Neuronal stem cell (in vitro differentiated cells): ENCODE measurements at places on chromosomes 3 and 15.

GRCh38 chr3:142929890-142930289 is 33.6 kb downstream of the PAQR9 start:
- no peaks in the 10 kb centered on the region for H3K4me1 ChIP-seq
- H3K27me3 ChIP-seq, result no peaks in the 10 kb centered on the region
- H3K36me3 ChIP-seq, result no peaks in the 10 kb centered on the region
- DNase-seq, result no peak
- H3K27ac ChIP-seq, result no peak overlapping the region
- no peak overlapping the region for H3K4me3 ChIP-seq

DNA sequence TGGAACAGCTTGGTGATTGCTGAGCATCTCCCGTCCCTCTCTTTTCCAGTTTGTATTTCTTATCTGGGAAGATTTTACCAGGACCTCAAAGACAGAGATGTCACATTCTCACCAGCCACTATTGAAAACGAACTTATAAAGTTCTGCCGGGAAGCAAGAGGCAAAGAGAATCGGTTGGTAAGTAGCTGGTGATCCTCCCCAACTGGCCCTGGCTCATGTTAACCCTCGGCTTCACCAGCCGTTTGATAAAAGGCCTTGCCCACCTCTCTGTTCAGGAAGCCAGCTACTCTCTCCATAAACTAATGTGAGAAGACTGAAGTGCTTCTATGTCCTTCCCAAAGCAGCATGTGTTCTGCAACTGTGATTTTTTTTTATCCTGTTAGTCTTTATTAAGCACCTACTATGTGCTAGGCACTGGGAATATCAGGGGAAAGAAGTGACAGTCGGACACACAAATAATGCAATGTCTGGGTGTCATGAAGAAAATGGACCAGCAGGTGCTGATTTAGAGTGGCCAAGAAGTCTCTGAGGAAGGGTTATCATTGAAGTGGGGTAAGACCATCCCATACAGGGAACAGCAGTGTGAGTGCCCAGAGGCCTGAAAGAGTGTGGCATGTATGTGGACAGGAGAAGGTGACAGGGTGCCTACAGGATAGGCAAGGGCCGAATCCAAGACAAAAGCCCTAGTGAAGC is 1.2 kb downstream of the MANF start:
- no peak overlapping the region for H3K27ac ChIP-seq
- no peak for DNase-seq
- H3K27me3 ChIP-seq, result no peaks in the 10 kb centered on the region
- peaks cover 22% of the 10 kb centered on the region for H3K4me1 ChIP-seq
- peaks cover 47% of the 10 kb centered on the region for H3K36me3 ChIP-seq
- peak overlapping the region; percentile 66 for H3K4me3 ChIP-seq

DNA sequence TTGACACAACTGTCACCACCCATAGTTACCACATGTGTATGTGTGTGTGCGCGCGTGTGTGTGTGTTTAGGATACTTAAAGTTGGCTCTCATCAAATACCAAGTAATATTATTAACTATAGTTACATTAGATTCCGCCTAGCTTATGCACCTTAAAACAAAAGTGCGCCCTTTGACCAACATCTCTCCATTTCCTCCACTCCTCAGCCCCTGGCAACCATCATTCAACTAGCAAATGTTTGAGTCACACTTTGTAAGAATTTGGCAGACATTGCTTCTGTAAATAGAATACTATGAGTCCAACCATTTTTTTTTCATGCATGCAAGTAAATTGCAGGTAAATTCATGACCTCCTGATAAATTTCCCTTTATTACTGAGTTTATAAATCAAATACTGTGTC is 169.3 kb downstream of the GBE1 start:
- H3K36me3 ChIP-seq, result no peaks in the 10 kb centered on the region
- H3K4me1 ChIP-seq, result no peaks in the 10 kb centered on the region
- H3K27ac ChIP-seq, result no peak overlapping the region
- H3K27me3 ChIP-seq, result no peaks in the 10 kb centered on the region

- no peak overlapping the region for H3K4me3 ChIP-seq
- H3K4me1 ChIP-seq, result peaks cover 7% of the 10 kb centered on the region
- no peaks in the 10 kb centered on the region for H3K27me3 ChIP-seq
- DNase-seq, result no peak
- H3K27ac ChIP-seq, result no peak overlapping the region
- no peaks in the 10 kb centered on the region for H3K36me3 ChIP-seq
Measured at GRCh38 chr3:158771982-158772381, 29.9 kb upstream of the MFSD1 start.

DNA sequence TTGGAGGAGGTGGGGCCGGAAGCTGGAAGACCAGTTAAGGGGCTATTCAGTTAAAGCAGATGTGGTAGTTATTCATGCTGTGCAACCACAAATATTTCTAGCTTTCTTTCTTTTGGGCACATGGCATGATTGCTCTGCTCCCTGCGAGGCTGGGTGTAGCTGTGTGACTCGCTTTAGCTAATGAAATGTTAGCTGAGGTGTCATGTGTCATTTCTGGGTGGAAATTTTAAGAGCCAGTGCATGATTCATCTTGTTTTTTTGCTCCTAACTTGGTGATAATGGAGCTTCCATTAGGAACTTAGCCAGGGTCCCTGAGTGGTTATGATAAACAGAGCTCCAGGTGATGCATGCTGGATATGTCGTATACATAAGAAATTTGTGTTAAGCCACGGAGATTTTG is 300.6 kb downstream of the SATB1 start:
- H3K4me1 ChIP-seq, result no peaks in the 10 kb centered on the region
- H3K36me3 ChIP-seq, result no peaks in the 10 kb centered on the region
- no peaks in the 10 kb centered on the region for H3K27me3 ChIP-seq
- H3K27ac ChIP-seq, result no peak overlapping the region

GRCh38 chr3:99111235-99111634 is 209.7 kb upstream of the DCBLD2 start:
- H3K4me1 ChIP-seq, result no peaks in the 10 kb centered on the region
- H3K27ac ChIP-seq, result no peak overlapping the region

GRCh38 chr3:195583831-195584542 is at the start of gene APOD:
Gene APOD (minus strand): TSS chr3:195583940. CDS start chr3:195579461, 4,479 bp downstream.
- no peaks in the 10 kb centered on the region for H3K4me1 ChIP-seq
- H3K27ac ChIP-seq, result no peak within 1 kb of the TSS
- DNase-seq, result no peak

- DNase-seq, result no peak
- H3K4me3 ChIP-seq, result no peak overlapping the region
- peaks cover 19% of the 10 kb centered on the region for H3K4me1 ChIP-seq
- H3K27ac ChIP-seq, result no peak overlapping the region
- H3K36me3 ChIP-seq, result no peaks in the 10 kb centered on the region
Measured at GRCh38 chr3:117788061-117788460, 1078.5 kb downstream of the TUSC7 start.

GRCh38 chr15:80473286-80474223 is 69.4 kb downstream of the ARNT2 start:
- no peak for DNase-seq
- H3K27ac ChIP-seq, result no peak overlapping the region
- peaks cover 2% of the 10 kb centered on the region for H3K4me1 ChIP-seq
- no peaks in the 10 kb centered on the region for H3K27me3 ChIP-seq
- H3K36me3 ChIP-seq, result peaks cover 24% of the 10 kb centered on the region

DNA sequence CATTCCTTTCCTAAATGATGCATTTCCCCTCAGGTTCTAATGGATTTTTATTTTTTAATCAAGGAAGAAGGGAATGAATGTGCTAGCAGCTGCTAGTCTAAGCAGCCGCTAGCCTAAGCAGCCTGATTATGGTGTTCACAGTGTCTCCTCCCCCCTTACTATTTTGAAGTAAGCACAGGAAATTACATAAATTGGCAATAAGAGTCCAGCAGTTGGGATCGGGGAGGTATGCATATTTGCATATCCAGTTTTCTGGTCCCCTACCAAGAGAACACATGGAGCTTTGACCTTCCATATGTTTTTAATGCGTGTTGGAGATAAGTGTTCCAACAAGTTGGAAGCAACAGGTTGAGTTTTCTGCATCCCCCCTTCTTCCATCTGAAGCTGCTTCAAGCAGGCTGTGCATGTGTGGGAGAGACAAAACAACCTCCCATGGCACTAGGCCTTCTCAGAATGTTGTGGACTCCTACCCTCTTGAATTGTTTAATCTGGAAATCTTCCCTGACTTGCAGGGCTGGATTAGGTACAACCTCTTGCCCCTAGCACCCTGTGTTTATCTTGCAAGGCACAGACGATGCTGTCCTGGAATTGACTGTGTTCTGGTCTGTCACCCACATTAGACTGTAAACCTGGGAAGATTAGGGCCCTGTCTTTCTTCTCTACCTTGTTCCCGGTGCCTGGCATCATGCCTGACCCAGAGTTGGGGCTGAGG is 124.8 kb upstream of the LRIG1 start:
- DNase-seq, result no peak
- no peaks in the 10 kb centered on the region for H3K36me3 ChIP-seq
- no peak overlapping the region for H3K27ac ChIP-seq
- H3K4me1 ChIP-seq, result peaks cover 18% of the 10 kb centered on the region
- no peaks in the 10 kb centered on the region for H3K27me3 ChIP-seq

DNA sequence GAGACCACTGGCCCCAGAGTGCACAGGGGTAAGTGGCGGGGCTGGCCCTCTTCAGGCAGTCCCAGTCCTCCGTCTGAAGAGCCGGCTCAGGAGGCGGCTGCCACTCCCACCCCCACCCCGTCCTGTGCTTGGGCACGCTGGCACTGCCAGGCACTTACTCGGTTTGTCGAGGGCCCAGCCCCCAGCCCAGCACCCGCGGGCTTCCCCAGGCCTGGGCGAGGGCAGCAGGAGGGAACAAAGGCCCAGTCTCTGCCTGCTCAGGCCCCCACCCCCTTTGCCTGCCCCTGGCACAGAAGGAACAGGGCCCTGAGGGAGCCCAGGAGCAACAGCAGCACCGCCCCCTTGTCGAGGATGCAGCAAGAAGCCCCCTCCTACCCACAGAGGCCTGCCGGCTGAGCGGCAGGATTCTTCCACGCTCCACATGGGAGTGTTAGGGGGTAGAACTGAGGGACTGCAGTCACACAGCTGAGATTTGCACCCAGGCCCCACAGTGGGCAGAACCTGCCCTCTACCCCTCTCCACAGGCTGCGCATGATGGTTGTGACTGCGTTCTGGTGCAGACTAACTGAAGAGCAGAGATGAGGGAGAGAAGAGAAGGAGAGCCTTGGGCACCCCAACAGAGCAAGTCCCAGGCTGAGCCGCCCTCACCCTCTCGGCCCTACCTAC is 8.9 kb downstream of the DUSP7 start:
- H3K36me3 ChIP-seq, result peaks cover 22% of the 10 kb centered on the region
- no peak for DNase-seq
- no peak overlapping the region for H3K4me3 ChIP-seq
- H3K27ac ChIP-seq, result no peak overlapping the region
- peaks cover 11% of the 10 kb centered on the region for H3K4me1 ChIP-seq

GRCh38 chr3:183555541-183556081 is at the start of gene KLHL6:
Gene KLHL6 (minus strand): TSS chr3:183555706. CDS start chr3:183555653, 53 bp downstream.
- no peak within 1 kb of the TSS for H3K4me3 ChIP-seq
- DNase-seq, result no peak
- no peaks in the 10 kb centered on the region for H3K27me3 ChIP-seq
- H3K36me3 ChIP-seq, result no peaks in the 10 kb centered on the region

DNA sequence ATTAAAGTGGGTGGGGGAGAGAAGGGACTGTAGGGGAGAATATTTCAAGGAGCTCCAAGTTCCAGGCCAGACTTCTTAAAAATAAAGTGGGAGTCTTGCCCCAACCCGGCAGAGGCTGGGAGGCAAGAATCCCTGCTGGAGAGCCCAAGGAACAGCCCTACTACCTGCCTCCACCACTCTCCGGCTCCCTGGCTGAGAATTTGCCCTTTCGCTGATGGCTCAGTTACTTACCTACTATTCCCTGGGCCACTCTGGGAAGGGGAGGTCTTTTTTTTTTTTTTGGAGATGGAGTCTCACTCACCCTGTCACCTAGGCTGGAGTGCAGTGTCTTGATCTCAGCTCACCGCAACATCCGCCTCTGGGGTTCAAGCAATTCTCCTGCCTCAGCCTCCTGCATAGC is 15.5 kb downstream of the MYL3 start:
- no peak for DNase-seq
- H3K36me3 ChIP-seq, result no peaks in the 10 kb centered on the region
- no peak overlapping the region for H3K27ac ChIP-seq
- peaks cover 33% of the 10 kb centered on the region for H3K4me1 ChIP-seq
- no peaks in the 10 kb centered on the region for H3K27me3 ChIP-seq

GRCh38 chr15:61996056-61996635 is 64.1 kb downstream of the VPS13C start:
- no peak for DNase-seq
- H3K4me3 ChIP-seq, result no peak overlapping the region
- H3K36me3 ChIP-seq, result peaks cover 15% of the 10 kb centered on the region
- H3K27me3 ChIP-seq, result no peaks in the 10 kb centered on the region
- H3K4me1 ChIP-seq, result no peaks in the 10 kb centered on the region
- no peak overlapping the region for H3K27ac ChIP-seq

DNA sequence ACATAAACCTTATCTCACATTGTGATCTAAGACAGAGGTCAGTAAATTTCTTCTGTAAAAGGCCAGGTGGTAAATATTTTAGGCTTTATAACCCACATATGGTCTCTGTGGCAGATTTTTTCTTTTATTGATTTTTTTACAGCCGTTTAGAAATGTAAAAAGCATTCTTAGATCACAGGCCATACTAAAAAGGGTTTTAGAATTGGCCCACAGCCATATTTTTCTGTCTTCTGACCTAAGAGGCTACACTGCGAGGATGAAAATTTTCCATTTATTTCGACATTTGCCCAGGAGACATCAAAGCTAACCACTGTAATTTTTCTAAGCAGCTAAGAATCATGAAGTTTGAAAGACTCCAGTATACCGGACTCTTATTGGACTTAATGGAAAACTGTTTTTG is 377.2 kb upstream of the SGO1 start:
- H3K4me3 ChIP-seq, result no peak overlapping the region
- H3K27me3 ChIP-seq, result no peaks in the 10 kb centered on the region
- no peaks in the 10 kb centered on the region for H3K4me1 ChIP-seq
- no peak for DNase-seq
- H3K27ac ChIP-seq, result no peak overlapping the region

DNA sequence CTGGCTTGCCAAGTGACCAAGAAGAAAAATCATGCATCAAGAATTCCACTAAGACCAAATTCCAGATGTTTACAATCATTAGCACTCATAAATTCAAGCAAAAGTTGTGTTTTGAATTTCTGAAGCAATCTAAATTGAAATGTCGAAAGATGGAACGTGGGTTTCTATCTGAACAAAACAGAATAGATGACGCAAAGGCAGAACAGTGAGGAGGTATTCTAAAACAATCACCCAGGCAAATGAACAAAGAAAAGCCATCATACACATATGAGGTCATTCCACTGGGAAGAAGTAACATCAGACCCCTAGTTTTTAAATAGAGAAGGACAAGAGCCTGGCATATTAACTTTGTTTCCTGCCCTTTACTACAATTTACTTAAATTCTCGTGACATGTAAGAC is 58.0 kb downstream of the MCF2L2 start:
- peaks cover 15% of the 10 kb centered on the region for H3K27me3 ChIP-seq
- no peak for DNase-seq
- no peak overlapping the region for H3K27ac ChIP-seq

DNA sequence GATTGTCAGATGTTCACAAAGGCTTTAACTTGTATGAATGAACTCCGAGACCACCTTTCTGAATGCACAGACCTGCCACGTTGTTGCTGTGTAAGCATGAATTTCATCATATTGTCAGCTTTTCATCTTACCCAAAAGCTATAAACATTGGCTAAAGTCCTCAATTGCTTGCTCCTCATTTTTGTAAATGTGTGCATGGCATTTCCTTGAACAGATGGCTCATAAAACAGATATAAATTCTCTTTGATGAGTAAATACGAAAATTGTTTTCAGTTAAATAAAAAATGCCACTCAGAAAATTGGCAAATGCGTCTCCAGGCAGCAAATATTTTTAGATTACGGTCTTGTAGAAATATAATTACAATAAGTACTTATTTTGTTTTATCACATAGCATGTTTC is 226.0 kb upstream of the NDN start:
- peaks cover 9% of the 10 kb centered on the region for H3K36me3 ChIP-seq
- no peaks in the 10 kb centered on the region for H3K4me1 ChIP-seq
- no peak for DNase-seq
- no peak overlapping the region for H3K4me3 ChIP-seq
- H3K27ac ChIP-seq, result no peak overlapping the region
- H3K27me3 ChIP-seq, result no peaks in the 10 kb centered on the region
